Stimulated activated CD4-positive, alpha-beta T cell treated with anti-CD3 and anti-CD28 coated beads, Interleukin-15, amount 100 ng/mL, for 24 hours (primary cell): ENCODE measurements at places on chromosomes 1 and 21.

- DNase-seq, result no peak
Observed at GRCh38 chr1:17086751-17087150, 32.5 kb downstream of the PADI2 start.

DNA sequence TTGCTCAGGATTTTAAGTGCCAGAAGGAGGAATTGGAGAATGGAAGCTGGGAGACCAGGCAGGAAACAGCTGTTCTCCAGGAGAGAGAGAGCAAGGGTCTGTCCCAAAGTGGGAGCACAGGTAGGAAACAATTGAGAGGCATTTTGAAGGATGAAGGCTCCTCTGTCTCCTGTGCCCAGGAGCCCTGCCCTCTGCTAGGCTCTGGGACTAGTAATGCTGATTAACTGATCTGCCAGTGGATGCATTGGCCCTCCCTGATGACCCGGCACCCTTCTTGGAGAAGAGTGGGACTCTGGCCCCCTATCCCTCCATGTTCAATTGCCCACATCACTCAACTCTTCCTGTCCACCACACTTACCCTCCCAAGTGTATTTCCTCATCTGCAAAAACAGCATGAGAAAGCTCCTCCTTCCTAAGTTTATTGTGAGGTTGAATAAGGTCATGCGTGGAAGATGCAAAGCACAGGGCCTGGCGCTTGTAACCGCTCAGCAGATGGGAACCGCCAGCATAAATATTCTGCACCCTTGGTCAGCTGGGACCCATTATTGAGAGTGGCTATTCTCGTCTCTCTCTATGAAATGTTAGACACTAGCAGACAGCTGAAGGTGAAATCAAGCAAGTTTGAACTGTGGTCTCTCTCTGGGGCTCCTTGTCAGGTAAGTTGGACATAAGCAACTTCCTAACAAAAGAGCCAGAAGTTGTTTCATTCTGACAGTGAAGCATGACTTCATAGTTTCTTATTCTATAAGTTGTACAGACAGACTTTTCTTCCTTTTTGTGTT, 63.0 kb upstream of the ANGPTL1 start:
- DNase-seq, result no peak

DNA sequence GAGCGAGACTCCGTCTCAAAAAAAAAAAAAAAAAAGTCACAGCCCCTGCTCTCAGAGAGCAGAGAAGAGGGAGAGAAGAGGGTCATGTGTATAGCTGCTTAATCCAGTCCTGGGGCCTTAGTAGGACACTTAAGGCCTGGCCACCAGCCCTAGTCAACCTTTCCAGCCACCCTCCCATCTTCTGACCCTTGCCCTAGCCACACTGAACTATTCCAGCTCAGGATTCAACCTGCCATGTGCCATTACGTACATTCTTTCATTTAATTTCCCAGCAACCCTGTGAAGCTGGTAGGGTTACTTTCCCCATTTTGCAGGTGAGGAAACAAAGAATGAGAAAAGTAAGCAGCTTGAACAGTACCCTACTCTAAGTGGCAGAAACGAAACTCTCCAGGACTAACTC, 9.0 kb downstream of the FOXO6 start:
- no peak for DNase-seq

DNA sequence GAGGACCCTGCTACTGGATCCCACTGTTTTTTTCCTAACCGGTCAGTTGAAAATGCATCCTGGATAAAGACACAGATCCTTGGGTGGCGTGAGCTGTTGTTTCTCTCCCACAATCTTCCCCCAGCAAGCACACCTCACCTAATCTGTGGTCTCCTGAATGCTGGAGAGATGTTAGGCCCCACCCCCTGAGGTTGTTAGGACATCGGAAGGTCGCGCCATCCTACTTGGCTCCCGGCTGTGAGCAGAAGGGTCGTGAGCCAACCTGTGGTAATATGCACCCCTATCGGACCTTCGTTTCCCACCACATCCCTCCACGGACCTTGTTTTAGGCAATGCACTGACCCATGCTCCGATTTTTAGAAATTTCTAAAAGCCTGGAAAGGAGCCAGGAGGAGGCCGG, 89.9 kb upstream of the IPO9 start:
- DNase-seq, result no peak

DNA sequence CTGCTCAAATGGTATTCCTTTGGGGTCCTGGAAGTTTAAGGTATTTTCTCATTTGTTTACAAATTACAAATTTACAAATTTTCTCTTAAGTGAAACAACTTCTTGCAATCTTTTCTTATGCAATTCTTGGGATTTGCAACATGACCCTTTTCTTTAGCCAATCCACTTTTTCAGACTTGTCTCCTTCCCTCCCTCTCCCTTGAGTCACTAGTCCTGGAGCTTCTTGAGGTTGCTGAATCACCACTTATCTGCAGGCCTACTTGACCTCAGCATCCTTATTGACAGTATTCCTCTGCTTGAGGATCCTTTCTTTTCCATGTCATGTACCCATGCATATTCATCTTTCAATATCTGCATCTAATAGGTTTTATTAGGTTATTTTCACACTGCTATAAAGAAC, 302.8 kb upstream of the ADAMTS5 start:
- DNase-seq, result no peak

GRCh38 chr1:25182629-25183028, 49.7 kb downstream of the SYF2 start:
- DNase-seq, result no peak

GRCh38 chr1:220224033-220224432, 48.2 kb downstream of the RAB3GAP2 start:
- no peak for DNase-seq

DNA sequence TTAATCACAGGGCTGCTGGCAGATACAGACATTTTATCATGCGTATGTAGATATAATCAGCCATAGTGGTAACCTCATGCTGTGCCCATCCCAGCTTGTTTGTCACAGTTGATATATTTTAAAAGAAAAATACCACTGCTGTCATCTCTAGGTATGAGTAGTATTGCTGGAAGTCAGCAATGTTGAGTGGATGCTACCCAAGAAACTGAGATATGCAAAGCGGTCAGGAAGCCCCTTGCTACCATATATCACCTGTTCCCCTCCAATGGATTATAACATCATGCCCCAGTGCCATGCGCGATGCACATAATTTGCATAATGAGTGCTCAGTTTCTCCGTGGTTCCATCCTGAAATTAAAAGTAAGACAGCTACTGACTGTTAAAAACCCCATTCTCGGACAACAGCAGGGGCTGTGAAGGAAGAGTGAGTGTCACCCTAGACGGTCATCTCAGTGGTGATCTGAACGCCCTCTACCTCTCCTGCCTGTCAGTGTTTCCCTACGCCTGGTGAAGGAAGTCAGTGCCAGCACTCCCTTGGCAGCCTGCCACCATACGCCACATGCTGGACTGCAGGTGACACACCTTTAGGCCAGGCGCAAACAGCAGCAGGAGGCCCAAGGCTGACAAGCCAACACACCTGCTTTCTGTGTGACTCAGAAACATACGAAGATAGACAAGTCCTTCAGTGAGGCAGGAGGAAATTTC, 2.7 kb downstream of the IL10RB start:
- DNase-seq, result peak; percentile 61

GRCh38 chr1:172515436-172515835, 17.5 kb upstream of the SUCO start:
- no peak for DNase-seq

DNA sequence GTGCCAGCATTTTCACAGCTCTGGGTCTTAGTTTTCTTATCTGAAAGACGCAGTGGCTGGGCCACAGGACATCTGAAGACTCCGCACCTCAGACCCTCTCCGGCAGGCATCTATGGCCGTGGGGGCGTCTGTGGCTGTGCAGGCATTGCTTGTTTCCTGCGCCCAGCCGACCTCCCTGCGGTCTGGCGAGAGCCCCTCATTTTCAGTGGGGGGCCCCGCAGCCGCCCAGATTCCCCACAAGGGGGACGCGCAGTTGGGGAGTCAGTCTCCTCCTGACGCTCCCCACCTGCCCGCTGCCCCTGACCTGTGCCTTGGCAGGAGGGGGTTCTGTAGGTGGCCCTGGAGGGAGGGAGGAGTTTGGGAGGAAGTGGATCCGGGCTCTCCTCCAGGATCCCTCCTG, 3.5 kb upstream of the TFF1 start:
- DNase-seq, result no peak

GRCh38 chr1:214843281-214843680, 239.3 kb upstream of the KCNK2 start:
- no peak for DNase-seq

- no peak for DNase-seq
Observed at GRCh38 chr1:51740652-51741051, 123.8 kb downstream of the OSBPL9 start.

DNA sequence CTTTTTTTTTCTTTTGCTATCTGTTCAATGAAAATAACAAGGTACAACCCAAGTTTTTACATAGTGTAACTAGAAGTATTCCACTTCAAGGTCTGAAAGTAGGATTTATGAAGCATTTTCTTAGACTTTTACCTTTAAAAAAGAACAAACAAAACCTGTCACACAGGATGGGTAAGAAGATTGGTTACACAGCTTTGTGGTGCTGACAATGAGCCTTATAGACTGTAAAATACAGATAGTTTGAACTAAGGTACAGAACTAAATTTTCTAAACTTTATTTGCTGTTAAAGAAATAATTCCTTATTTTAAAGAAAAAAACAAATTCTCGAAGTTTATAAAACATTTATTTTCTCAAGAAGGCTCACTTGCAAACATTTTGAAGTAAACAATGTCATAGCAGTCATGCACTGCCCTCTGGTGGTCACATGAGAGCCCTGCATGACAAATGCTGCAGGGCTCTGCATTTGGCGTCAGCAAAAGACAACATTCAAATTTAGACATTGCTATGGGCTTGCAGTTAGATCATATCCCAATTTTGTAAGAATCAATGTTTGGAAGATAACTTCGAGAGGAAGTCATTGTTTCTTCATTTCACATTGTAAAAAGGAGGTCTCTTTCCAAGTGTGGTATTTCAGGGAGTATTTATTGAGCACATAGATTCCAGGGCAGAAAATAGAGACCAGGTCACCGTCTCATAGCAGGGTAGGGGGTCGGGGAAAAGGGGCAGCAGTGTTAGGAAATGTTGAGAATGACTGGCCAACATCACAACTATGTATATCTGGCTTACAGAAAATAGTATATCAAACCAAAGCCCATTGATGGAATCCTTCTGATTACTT, 115.3 kb upstream of the FMN2 start:
- DNase-seq, result peak; percentile 61

DNA sequence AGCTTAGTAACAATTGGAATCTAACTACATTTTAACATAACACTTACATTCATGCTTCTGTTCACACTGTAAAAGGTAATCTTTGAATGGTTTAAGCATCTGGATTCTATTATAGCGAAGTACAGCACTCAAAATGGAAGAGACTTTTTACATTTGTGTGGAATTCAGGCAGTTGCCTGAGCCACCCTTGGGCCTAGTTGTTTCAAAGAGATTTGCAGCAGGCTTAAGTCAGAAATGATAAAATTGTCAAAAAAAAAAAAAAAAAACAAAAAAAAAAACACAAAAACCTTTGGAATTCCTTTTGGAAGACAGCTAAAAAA, 199.9 kb downstream of the LYPLAL1 start:
- DNase-seq, result no peak

DNA sequence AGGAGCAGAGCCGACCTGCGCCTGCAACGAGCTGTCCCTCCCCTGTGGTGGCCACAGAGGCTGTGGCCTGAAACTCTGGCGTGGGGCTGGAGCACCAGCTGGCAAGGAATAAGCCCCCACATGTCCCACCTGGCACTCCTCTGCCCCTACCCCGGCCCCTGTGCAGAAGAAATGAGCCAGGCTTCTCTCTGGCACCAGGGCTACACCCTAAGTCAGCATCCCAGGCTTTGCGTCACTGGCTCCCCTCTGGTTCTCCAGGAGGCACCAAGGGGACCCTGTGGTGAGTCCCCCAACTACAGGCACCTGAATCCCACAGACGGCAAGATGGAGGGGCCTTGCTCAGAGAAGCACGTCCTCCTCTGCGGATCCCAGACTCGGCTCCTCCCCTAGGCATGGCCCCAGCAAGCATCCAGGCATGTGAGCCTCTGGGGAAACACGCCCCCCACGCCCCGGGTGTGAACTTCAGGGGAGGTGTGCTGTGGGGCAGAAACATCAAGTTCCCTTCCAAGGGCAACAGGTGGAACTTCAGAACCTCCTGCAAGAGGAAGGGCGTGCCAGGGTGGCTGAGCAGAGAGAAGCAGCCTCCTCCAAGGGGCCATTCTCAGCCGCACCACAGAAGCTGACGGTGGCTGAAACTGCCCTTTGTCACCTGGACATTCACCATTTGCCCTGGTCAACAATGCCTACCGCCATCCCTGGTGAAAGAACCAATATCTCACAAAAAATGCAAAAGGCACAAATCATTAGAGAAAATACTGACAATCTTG, 2.9 kb downstream of the KRTAP10-7 start:
- DNase-seq, result no peak

GRCh38 chr1:195501118-195501517, 1107.1 kb downstream of the KCNT2 start:
- no peak for DNase-seq

GRCh38 chr1:95039360-95040031, 33.3 kb downstream of the ALG14 start:
- no peak for DNase-seq

DNA sequence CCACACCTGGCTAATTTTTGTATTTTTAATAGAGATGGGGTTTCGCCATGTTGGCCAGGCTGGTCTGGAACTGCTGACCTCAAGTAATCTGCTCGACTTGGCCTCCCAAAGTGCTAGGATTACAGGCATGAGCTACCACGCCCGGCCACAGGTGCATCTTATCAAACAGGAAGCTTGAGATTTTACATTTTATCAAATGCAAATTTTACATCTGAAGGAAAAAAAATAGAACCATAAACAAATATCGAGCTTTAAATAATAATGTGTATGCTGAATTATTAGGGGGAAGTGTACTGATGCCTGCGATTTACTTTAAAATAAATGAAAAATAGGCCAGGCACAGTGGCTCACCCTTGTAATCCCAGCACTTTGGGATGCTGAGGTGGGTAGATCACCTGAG, 16.6 kb upstream of the BRWD1 start:
- DNase-seq, result no peak

DNA sequence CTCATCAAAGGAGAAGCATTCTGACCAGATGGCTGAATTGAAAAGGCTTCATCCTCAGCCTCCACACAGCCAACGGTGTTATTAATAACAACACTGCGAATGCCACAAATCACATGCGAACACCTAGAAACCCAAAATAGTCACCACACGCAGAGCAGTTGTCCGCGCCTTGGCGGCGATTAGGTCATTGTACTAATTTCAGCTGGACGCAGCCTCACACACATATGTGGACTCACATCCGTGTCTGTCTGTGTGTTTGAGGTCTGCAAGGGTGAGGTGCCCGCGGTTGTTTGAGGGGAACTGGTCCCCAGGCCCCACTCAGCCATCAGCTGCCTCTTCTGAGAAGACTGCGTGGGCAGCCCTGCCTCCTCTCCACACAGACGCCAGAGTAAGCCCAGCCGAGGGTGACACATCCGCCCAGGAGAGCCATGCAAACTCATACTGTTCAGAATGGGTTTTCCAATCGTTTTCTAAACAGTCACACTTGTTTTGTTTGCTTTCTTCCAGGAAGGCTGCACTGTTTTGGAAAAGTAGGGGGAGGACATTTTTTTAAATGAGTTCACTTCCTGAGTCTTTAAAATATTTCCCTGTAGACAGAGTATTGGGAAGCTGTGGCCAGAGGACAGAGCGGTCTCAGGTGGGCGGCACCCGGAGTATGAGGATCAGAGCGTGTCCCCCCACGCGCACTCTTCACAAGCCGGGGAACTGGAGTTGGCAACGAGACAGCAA, 53.4 kb downstream of the TOMM20 start:
- DNase-seq, result peak; percentile 89
